ENCODE measurements at places on chromosomes 5 and 9.

DNA sequence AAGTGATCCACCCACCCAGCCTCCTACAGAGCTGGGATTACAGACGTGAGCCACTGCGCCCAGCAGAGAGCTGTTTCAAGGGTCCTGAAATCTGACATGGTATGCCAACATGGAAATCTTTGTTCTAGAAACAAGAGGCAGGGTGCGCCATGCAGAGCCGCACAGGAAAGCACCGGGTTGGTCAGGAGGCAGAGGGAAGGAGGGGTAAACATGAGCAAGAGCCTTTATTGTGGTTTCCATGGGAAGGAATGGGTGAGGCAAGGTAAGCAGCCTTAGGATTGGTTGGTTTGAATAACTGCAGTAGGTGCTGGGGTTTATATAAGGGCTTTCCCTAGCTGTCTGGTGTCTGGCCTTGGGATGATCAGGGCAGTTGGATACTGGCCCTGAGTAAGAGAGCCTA is 5.5 kb upstream of the EXOSC2 start:
- DNase-seq: no peak

DNA sequence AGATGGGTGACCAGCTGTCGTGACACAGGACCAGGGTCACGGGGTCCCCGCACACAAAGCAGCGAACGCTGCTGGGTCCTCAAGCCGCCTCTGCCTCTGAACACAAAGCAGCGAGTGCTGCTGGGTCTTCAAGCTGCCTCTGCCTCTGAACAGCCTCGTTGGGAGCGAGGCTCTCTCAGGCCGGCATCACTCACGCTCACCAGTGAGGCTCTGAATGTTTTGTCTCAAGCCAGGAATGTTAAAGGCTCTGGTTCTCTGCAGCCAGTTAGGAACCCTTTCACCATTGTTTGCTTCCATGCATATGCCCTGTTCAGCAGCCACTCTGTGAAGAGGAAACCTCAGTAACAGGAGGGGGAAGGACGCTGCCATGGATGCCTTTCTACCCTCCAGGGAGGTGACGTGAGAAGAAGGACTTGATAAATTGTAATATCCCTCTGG is 82.7 kb upstream of the TAF11L2 start:
- no peak for DNase-seq

GRCh38 chr5:59299006-59299405 is 594.5 kb downstream of the PDE4D start:
- no peak for DNase-seq

- no peak for DNase-seq
These were observed 31.1 kb upstream of the ANKRD18A start for GRCh38 chr9:38651400-38652042.

- no peak for DNase-seq
These were observed 684.8 kb downstream of the LRRC70 start for GRCh38 chr5:63263411-63263810.

GRCh38 chr9:136380381-136380780 is 6.9 kb upstream of the CARD9 start:
- DNase-seq: no peak

DNA sequence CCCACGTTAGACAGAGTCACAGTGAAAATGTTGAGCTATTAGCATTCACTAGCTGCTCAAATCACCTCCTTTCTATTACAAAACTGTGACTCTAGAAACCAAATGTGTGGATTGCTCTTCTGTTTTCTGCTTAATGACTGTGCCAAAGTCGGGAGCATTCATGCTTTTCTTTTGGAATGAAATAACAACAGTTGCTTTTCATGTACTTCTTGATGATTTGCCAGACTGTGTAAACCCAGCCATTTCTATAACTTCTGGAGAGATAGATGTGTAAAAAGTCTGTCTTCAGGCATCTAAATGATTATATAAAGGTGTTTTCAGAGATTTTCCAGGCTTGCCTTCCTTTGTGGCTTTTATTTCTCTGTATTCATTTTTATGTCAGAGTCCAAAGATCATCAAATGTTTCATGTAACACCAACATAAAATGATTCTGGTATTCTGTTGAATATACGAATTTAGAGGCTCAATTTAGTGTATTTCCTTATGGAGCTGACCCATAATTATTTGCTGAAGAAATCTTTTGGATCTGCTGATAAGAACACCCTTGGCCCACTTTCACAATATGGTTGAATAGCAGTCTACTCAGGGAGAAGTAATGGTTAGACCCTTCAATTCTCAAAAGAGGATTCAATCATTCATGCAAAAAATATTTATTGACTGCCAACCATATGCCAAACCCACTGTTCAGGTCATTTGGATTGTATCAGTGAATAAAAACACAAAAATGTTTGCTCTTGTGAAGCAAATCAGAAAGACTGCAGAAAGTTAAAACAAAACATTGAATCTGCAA is 581.2 kb downstream of the CDH18 start:
- no peak for DNase-seq

- no peak for DNase-seq
These were observed 535.3 kb downstream of the PDE4D start for GRCh38 chr5:59358005-59358861.

DNA sequence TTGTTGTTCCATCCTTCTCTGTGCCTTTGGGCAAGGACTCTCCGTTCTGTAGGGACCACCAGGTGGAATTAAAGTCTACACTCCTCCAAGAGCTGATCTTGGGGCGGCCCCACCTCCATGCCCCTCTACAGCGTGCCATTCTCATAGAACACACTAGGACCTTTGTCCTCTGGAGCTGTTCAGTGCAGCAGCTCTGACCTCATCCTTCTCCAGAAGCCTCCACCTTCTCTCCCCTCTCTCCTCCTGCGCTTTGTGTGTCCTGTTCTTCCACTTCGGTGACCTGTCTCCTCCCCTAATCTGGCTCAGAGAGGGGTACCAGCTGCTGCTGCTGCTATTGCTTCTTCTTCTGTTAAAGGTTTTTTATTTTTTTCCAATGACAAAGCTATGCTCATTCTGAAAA is 1.8 kb upstream of the MACROH2A1 start:
- DNase-seq: no peak

Data from activated CD8-positive, alpha-beta memory T cell treated with anti-CD3 and anti-CD28 coated beads, Interleukin-2, amount 50 U/mL, for 48 hours (primary cell).